Activated CD4-positive, alpha-beta memory T cell treated with anti-CD3 and anti-CD28 coated beads, Interleukin-2, amount 10 ng/mL, durations not matched to agents 7 days and 5 days (primary cell): ENCODE measurements at places on chromosomes 1 and 21. TPM values are rescaled to one million over a fixed set of nuclear protein-coding genes. Genes with fewer than 3 reads are reported as not detected.

- H3K36me3 ChIP-seq = peaks cover 2% of the 10 kb centered on the region
- no peak overlapping the region for H3K4me3 ChIP-seq
- peaks cover 1% of the 10 kb centered on the region for H3K27me3 ChIP-seq
Observed at GRCh38 chr1:19682257-19682656, 17.6 kb downstream of the HTR6 start.

- H3K27ac ChIP-seq = no peak overlapping the region
- no peaks in the 10 kb centered on the region for H3K4me1 ChIP-seq
- H3K4me3 ChIP-seq = no peak overlapping the region
- DNase-seq = no peak
- H3K36me3 ChIP-seq = no peaks in the 10 kb centered on the region
Observed at GRCh38 chr1:20578062-20578461, 10.8 kb upstream of the CDA start.

GRCh38 chr1:89734442-89734841 is 86.4 kb upstream of the LRRC8D start:
- no peak overlapping the region for H3K4me3 ChIP-seq
- no peak overlapping the region for H3K27ac ChIP-seq
- H3K27me3 ChIP-seq = no peaks in the 10 kb centered on the region
- H3K36me3 ChIP-seq = peaks cover 26% of the 10 kb centered on the region
- no peak for DNase-seq

GRCh38 chr21:34004013-34004938 is 69.1 kb upstream of the MRPS6 start:
- H3K4me1 ChIP-seq = peaks cover 16% of the 10 kb centered on the region
- H3K36me3 ChIP-seq = peaks cover 15% of the 10 kb centered on the region
- no peak for DNase-seq
- no peak overlapping the region for H3K4me3 ChIP-seq

DNA sequence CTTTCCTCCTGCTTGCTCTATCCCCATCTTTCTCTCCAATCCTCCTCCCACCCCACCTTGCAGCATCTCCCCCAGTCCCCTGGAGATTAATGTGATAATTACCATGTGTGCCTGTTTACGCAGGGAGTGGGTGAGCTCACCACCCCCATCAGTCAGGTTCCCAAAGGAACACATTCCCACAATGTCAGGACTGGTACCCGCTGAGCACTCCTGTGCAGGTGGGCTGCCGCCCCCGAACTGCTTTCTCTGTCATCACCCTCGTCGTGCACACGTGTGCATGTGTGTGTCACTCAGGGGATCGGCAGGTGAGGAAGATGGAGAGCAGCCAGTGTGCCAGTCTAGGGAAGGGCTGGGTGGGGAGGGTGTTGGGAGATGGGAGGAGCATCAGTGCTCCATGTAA is 163.4 kb downstream of the CACNA1E start:
- H3K4me1 ChIP-seq = no peaks in the 10 kb centered on the region
- H3K27me3 ChIP-seq = peaks cover 2% of the 10 kb centered on the region
- no peaks in the 10 kb centered on the region for H3K36me3 ChIP-seq
- no peak for DNase-seq

- H3K36me3 ChIP-seq = no peaks in the 10 kb centered on the region
- peak overlapping the region; percentile 48 for H3K27ac ChIP-seq
- peaks cover 14% of the 10 kb centered on the region for H3K27me3 ChIP-seq
- DNase-seq = peak; percentile 58
- peaks cover 20% of the 10 kb centered on the region for H3K4me1 ChIP-seq
- peak overlapping the region; percentile 8 for H3K4me3 ChIP-seq
Observed at GRCh38 chr1:244074559-244075171, 23.6 kb downstream of the ZBTB18 start.

DNA sequence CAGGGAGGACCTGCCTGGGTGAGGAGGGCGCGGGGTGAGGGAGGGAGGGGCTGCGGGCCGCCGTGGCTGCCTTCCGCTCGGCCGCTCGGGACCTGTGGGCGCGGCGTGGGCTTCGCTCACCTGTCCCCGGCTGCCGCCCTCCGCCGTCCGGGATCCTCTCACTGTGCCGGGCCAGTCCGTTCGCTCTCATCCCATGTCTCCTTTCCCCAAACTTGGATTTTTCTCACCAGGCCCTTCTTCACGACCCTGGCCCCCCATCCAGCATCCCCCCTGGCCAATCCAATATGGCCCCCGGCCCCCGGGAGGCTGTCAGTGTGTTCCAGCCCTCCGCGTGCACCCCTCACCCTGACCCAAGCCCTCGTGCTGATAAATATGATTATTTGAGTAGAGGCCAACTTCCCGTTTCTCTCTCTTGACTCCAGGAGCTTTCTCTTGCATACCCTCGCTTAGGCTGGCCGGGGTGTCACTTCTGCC is 362 bp downstream of the ZBTB48 start:
- H3K4me1 ChIP-seq = peaks cover 41% of the 10 kb centered on the region
- H3K4me3 ChIP-seq = peak overlapping the region; percentile 83
- DNase-seq = no peak
- H3K27ac ChIP-seq = peak overlapping the region; percentile 85
- H3K27me3 ChIP-seq = no peaks in the 10 kb centered on the region
- H3K36me3 ChIP-seq = peaks cover 5% of the 10 kb centered on the region

DNA sequence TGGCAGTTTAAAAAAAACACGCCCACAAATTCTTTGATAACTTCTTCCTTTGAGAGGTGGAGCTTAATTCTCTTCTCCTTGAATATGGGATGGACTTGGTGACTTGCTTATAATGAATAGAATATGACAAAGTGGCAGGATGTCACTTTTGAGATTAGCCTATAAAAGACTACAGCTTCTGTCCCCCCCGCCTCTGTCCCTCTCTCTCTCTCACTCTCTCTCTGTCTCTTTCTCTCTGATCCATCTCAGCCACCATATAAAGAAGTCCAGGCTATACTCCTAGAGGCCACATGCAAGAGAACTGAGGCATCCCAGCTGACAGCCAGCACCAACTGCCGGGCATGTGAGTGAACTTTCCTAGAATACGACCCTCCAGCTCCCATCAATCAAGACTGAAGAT is 7.7 kb upstream of the DMBX1 start:
- no peak overlapping the region for H3K27ac ChIP-seq
- no peak for DNase-seq
- no peaks in the 10 kb centered on the region for H3K36me3 ChIP-seq
- peaks cover 56% of the 10 kb centered on the region for H3K27me3 ChIP-seq
- no peaks in the 10 kb centered on the region for H3K4me1 ChIP-seq

DNA sequence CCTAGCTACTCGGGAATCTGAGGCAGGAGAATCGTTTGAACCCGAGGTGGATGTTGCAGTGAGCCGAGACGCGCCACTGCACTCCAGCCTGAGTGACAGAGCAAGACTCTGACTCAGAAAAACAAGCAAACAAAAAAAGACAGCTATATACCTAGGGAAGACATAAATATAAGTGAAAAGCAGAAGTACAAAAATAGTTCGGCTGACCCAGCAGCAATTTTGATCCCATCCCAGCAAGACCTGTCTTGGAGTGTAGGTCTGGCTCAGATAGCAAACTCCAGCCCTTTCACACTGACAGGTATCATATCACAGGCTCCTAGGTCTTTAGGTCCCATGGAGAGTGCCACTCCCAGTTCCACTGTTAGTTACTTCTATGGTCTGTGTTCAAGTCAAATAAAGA is 14.6 kb downstream of the MTX1 start:
- no peak for DNase-seq
- H3K27me3 ChIP-seq = no peaks in the 10 kb centered on the region
- no peak overlapping the region for H3K4me3 ChIP-seq

DNA sequence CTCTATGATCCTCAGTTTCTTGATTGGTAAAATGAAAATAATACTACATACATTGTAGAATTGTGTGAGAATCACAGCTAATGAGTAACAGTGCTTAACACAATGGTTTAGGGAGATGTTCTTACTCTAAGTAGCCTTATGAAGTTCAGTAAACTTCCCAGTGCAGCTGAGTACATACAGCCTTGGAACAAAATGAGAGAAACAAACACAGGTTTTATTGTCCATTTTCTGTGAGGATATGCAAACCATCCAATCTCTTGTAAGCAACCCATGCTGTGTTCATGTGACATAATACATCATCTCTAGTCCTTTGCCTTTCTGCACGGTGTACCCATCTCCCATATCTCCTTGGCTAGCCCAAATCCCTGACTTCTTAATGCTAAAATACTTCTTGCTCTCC is 14.7 kb upstream of the STRIP1 start:
- no peaks in the 10 kb centered on the region for H3K27me3 ChIP-seq
- H3K4me3 ChIP-seq = no peak overlapping the region
- H3K4me1 ChIP-seq = no peaks in the 10 kb centered on the region

- H3K27me3 ChIP-seq = no peaks in the 10 kb centered on the region
- peak overlapping the region; percentile 65 for H3K27ac ChIP-seq
- peaks cover 38% of the 10 kb centered on the region for H3K4me1 ChIP-seq
- peak; percentile 43 for DNase-seq
- H3K36me3 ChIP-seq = peaks cover 20% of the 10 kb centered on the region
Observed at GRCh38 chr1:89739013-89739843, 81.6 kb upstream of the LRRC8D start.

- H3K27me3 ChIP-seq = peaks cover 29% of the 10 kb centered on the region
- H3K4me1 ChIP-seq = peaks cover 27% of the 10 kb centered on the region
- H3K4me3 ChIP-seq = peak overlapping the region; percentile 81
- H3K36me3 ChIP-seq = no peaks in the 10 kb centered on the region
- peak; percentile 18 for DNase-seq
- peak overlapping the region; percentile 24 for H3K27ac ChIP-seq
Observed at GRCh38 chr1:84298684-84299535, 2.6 kb upstream of the SAMD13 start.

DNA sequence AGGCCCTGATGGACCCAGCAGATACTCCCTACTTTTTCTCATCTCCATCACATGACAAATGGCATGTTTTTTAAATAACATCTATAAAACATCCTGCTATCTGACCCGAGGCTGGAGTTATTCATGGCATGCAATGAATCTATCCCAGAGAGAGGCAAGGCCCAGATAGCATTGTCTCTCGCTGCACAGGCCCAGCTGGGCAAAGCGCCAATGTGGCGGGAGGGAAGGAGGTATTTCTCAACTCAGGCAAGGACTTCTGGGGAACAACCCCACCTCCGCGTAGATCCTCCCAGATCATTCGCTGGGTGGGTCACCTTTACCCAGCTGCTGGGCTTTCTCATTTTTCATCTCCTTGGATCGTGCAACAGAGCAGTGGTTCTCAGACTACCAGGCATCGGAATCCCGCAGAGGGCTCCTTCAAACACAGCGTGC is 59.8 kb downstream of the ERG start:
- no peaks in the 10 kb centered on the region for H3K27me3 ChIP-seq
- no peaks in the 10 kb centered on the region for H3K36me3 ChIP-seq
- H3K4me1 ChIP-seq = no peaks in the 10 kb centered on the region
- no peak overlapping the region for H3K27ac ChIP-seq
- H3K4me3 ChIP-seq = no peak overlapping the region

DNA sequence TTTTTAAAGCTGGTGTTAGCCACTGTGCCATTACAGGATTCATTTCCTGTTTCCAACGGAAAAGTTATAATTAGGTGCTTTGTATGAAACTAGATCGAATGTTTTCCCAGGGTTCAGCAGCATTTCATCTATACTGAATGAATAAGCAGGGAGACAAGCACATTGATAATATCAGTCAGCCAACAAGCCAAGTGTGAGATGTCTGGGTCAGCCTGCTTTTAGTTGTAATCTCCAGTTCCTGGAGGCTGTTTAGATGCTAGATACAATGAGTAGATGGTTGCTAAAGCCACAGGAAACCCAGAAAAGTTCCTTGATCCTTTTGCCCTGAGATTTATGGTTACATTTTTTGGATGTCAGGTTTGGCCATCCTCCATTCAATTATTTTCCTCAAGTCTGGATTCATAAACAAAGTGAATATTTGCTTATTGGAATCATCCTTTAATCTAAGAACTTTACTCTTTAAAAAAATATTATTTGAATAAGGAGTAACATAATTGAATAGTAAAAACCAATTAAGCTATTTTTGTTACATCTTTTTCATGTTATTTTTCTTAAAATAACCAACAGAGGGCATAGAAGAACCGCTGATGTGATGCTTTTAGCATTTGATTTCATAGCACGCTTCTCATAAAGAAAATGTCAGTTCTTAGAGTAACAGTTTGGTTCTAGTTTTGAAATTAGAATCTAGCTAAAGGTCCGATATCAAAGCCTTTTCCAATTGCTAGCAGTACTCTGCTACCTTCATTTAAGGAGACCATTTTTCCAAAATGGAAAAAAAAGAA is 76.6 kb downstream of the HSPA13 start:
- H3K27ac ChIP-seq = no peak overlapping the region
- H3K4me3 ChIP-seq = no peak overlapping the region
- H3K27me3 ChIP-seq = peaks cover 14% of the 10 kb centered on the region

DNA sequence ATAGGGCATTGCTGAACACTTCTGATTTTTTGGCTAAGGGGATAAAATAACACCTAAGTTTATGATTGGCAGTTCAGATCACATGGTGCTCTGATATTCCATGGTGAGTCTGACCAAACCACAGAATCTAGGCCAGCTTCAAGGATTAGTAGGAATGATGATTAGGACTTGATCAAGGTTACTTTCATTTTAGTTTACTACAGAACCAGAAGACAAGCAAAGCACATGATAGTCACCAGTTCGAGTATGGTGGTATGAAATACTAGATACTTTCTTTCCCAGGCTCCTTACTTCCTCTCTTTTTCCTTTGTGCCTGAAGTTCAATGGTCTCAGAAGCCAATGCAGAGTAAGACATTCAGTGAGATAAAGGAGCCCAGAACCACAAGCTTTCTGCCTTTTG is 26.6 kb downstream of the S100A10 start:
- DNase-seq = no peak
- H3K27me3 ChIP-seq = no peaks in the 10 kb centered on the region
- H3K36me3 ChIP-seq = no peaks in the 10 kb centered on the region
- peaks cover 16% of the 10 kb centered on the region for H3K4me1 ChIP-seq

- H3K4me3 ChIP-seq = peak overlapping the region; percentile 67
- no peaks in the 10 kb centered on the region for H3K36me3 ChIP-seq
- peaks cover 20% of the 10 kb centered on the region for H3K4me1 ChIP-seq
- peaks cover 4% of the 10 kb centered on the region for H3K27me3 ChIP-seq
- peak; percentile 30 for DNase-seq
Observed at GRCh38 chr1:211606332-211606913, 27.5 kb upstream of the SLC30A1 start.

DNA sequence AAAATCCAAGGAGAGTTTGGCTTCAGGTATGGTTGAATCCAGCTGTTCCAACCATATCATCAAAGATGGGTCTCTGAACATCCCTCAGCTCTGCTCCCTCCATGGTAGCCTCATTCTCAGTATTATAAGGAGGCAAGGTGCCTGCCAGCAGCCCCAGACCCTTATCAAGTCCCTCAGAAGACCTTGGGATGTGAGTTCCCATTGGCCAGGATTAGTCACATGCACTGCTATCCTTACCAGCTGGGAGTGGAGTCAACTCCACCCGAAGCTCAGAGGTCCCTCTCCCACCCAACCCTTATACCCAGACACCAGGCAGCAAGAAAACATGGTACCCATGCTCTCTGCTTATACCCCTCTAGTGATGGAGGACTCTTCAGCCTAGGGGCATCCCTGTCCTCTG is 153.7 kb upstream of the ZBTB40 start:
- H3K27ac ChIP-seq = no peak overlapping the region
- DNase-seq = no peak
- H3K4me3 ChIP-seq = no peak overlapping the region
- H3K4me1 ChIP-seq = peaks cover 6% of the 10 kb centered on the region
- peaks cover 59% of the 10 kb centered on the region for H3K27me3 ChIP-seq
- no peaks in the 10 kb centered on the region for H3K36me3 ChIP-seq

- no peak overlapping the region for H3K4me3 ChIP-seq
- H3K4me1 ChIP-seq = no peaks in the 10 kb centered on the region
- H3K27ac ChIP-seq = no peak overlapping the region
- H3K27me3 ChIP-seq = peaks cover 12% of the 10 kb centered on the region
- no peaks in the 10 kb centered on the region for H3K36me3 ChIP-seq
Observed at GRCh38 chr1:22189619-22190018, 46.7 kb upstream of the WNT4 start.

PDPN gene
- total RNA-seq = not detected

WNT3A gene
- total RNA-seq = not detected

WNT9A gene
- total RNA-seq = 1.5 TPM

KCNQ4 gene
- 0.60 TPM for total RNA-seq

EFNA4 gene
- total RNA-seq = 6.6 TPM

RHD gene
- not detected for total RNA-seq

VSIG8 gene
- not detected for total RNA-seq
